ENCODE measurements at places on chromosomes 6 and 20.
A peak's percentile ranks its signal among the peaks of the same experiment; 100 is the strongest.

- DNase-seq, result no peak
Observed at GRCh38 chr6:144653885-144654505, 368.9 kb downstream of the UTRN start.

GRCh38 chr6:34516391-34517324 lies 39.5 kb downstream of the SPDEF start:
- no peak for DNase-seq

- DNase-seq, result no peak
Observed at GRCh38 chr20:57809661-57810172, 99.9 kb upstream of the PMEPA1 start.

- no peak for DNase-seq
Observed at GRCh38 chr6:159973951-159974350, 5.1 kb downstream of the IGF2R start.

- DNase-seq, result no peak
Observed at GRCh38 chr6:13761361-13762036, 49.9 kb upstream of the RANBP9 start.

DNA sequence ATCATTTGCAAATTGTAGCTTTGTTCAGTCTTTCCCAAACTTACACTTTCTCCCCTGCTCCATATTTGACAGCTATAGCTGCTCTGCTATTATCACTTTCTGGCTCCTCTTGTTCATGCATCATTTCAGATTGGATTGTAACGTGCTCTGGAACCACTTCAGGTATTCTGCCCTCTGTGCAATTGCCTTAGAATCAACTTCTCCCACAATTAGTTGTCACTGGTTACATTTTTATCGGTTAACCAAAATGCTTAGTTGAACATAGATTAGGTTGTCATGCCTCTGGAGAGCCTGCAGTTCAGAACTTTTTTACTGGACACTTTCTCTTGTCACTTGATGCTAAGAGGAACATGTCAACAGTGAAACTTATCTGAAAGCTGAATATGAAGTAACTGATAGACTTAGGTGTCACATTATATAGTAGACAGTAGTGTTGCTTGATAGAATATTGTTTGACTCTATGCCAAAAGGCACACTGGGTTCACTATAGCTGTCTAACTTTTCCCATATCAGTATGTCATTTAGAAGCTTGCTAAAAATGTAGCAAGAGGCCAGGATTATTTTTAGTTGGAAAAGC lies 127.7 kb upstream of the PTPRK start:
- DNase-seq, result no peak

DNA sequence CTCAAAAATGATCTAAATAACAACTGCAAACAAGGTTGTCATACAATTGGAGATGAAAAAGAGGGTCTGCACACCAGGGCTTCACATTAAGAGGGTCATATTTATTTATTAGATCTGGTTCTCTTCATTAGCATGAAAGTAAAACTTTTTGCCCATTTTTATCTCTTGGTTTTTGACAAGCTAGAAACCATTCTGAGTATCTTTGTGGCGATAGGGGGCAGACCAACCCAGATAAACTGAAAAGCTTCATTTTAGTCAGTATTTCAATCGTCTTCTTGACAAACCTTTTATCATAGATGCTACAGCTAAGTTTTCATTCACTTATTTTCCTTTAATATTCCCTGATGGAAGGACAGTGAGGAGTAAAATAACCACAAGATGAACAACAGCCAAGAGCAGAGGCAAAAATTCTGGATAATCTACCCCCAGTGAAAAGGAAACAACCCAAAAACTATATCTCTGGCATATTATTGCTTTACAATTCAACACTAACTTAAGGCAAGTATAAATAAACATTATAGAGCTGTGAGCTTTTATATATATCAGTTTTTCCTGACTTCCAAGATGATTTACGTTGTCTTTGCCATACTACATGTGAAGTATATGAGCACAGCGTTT lies 45.2 kb downstream of the THEMIS start:
- peak; percentile 69 for DNase-seq

GRCh38 chr6:89310929-89311328 lies 4.2 kb downstream of the GABRR2 start:
- no peak for DNase-seq

- DNase-seq, result no peak
Observed at GRCh38 chr6:3745566-3746118, 5.9 kb downstream of the PXDC1 start.

- DNase-seq, result no peak
Observed at GRCh38 chr20:3572151-3572550, 91.0 kb downstream of the GFRA4 start.

- DNase-seq, result no peak
Observed at GRCh38 chr6:113172531-113172966, 684.6 kb upstream of the MARCKS start.

DNA sequence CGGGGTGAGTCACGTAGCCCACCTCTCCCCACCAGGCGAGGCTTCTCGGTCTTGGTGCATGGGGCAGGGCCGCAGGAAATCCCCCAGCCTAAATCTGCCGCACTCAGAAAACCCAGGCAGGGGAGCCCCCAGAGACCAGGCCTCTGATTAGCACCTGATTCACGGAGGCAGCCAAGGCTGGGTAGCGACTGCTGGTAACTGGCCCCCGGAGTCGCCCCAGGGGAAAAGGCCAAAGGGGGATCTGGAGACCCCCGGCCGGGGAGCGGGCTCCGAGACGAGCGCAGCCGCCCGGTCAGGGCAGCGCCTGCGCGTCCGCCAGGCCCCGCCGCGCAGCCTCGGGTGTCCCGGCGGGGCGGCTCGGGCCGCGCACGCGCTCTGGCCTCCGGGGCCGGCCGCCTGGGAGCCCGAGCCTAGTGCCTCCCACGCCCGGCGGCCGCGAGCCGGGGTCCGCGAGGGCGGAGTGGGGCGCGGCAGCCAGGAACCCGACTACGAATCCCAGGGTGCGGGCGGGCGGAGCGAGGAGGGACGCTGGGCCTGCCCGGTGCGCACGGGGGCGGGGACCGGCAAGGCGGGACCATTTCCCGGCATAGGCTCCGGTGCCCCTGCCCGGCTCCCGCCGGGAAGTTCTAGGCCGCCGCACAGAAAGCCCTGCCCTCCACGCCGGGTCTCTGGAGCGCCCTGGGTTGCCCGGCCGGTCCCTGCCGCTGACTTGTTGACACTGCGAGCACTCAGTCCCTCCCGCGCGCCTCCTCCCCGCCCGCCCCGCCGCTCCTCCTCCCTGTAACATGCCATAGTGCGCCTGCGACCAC lies at the start of gene DUSP22:
Gene DUSP22 (plus strand): TSS at position 791 of the 809 bp plus-strand sequence. CDS start 53 bp downstream, outside the sequence.
- DNase-seq, result peak; percentile 84
